ENCODE measurements at places on chromosomes 12 and 14.
A peak's percentile ranks its signal among the peaks of the same experiment; 100 is the strongest.

DNA sequence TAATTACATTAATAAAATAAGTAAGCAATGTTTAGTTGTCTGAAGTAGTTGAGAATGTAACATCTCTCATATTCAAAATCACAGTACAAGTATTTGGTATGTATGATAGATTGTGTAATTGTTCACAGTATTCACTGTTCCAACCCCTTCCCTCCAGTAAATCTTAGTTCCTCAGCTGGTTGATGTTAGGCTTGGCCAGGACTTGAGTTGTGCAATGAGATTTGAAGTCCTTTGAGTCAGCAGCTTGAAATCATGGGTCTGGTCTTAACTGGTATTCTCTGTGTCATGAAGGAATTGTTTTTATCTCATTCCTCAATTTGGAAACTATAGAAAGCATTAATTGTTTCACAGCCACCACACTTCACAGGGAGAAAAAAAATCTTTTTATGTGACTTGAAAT lies 477.1 kb downstream of the FSCB start:
- DNase-seq, result no peak

DNA sequence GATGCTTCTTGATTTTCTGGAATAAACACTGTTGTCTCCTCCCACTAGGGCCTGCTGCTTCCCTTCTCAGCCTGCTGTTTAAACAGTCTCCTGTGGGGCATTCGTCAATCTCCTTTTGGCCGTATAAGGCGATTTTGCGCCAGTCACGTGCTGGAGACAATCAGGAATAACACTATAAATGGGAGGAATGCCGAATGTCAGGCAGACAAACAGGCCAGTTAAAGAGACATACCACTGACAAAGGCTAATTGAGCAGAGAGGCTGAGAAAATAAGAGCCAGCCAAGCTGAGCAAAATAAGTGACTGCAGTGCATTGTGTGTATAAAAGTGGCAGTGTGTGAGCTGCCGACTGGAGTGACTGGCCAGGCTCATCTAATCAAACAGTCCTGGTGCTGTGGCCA lies 23.3 kb downstream of the DMAC2L start:
- DNase-seq, result no peak

DNA sequence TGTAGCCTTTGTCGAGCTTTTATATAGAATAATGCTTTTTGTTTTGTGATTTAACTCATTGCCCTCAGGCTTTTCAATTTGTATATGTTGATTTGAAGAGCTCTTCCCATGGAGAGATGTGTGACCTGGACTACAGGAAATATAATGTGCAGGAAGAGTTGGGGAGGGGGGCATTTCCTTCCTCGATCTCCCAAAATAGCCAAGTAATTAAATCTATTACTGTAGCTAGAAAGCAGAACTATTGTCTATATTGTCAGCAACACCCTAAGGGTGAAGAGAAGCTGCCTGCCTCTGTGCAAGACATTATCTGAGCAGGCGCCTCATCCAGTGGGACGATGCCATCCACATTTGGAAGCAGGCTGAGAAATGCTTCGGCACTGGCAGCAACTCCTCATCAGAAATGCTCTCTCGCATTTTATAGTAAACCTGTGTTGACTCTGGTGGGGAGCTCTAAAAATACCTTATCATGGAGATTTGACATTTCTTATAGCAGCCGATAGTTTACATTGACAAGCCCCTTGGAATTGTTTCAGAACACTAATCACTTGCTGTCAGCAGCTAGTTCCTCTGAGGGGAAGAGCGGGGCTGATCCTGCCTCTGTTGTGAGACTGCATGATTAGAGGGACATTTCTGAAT lies 392.5 kb upstream of the RGS6 start:
- DNase-seq, result no peak

DNA sequence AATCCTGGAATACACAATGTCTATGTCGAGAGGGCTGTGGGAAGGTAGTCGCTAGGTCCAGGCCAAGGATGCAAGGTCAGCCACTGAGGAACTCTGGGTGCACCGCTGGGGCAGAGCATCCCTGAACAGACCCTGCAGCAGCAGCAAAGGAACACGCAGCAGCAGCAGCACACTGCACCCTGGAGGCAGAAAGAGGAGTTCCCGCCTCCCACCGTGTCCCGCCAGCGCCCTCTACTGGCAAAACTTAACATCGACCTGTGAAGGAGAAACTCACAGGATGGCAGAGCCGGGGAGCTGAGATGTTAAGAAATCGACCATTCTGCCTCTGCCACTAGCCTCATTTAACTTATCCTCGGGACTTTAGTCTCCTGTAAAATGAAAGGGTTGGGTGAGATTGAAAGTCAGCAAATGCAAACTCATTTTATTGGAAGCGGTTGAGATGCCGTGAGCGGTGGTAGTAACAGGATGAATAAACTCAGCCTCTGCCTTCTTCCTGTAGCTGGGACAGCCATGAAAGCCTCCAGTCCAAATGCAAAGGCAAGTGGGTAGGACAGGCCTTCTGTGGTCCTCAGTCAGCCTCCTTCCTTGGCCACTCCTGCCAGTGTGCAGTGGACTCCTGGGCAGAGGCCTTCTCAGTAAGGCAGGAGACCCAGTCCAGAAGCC lies 45.6 kb downstream of the STAB2 start:
- DNase-seq, result peak; percentile 33

- DNase-seq, result no peak
Observed at GRCh38 chr14:33602396-33602795, 348.5 kb downstream of the EGLN3 start.

DNA sequence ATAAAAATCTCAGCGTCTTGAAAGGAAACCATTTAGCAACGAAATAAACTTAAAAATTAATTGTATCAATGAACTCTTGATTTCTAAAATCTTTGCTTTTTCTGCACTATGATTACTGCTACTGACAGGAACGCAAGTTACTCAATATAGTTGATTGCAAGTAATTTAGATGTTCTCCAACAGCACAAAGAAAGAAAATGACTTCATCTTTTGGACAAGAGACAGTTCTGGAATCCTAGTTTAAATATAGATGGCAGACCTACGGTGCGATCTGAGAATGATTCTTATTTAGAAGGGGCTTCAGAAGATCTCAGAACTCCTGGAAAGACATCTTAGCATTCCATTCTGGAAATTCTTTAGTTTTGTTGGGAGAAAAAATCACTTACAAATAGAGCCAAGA lies 1.4 kb upstream of the SUDS3 start:
- DNase-seq, result no peak

DNA sequence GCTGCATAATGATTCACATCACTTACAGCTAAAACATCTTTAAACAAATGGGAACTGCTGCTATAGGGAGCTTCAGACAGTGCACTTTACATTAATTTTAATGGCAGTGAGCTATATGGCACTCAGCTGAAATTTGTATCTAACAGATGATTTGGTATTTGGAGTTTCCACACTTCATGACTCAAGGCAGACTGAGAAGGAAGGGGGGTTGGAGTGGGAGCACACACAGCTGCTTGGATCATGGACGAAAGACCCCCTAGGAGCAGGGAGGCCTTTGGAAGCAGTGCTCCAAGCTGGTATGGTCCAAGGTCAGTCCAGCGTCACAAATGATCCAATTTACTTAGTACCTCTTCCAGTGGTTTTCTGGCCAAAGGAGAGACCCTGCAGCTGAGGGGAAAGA lies 389.7 kb downstream of the FUT8 start:
- DNase-seq, result no peak

GRCh38 chr12:27787559-27787958 lies 7.5 kb upstream of the MANSC4 start:
- no peak for DNase-seq

GRCh38 chr14:95545515-95546168 lies 10.8 kb downstream of the GLRX5 start:
- DNase-seq, result no peak

- peak; percentile 42 for DNase-seq
Observed at GRCh38 chr14:89767861-89768268, 186.7 kb downstream of the EFCAB11 start.

GRCh38 chr14:31968956-31969698 lies 108.0 kb upstream of the ARHGAP5 start:
- DNase-seq, result no peak

- DNase-seq, result no peak
Observed at GRCh38 chr14:35854696-35855270, 28.6 kb downstream of the BRMS1L start.

- no peak for DNase-seq
Observed at GRCh38 chr14:47297374-47297773, 378.0 kb downstream of the MDGA2 start.

DNA sequence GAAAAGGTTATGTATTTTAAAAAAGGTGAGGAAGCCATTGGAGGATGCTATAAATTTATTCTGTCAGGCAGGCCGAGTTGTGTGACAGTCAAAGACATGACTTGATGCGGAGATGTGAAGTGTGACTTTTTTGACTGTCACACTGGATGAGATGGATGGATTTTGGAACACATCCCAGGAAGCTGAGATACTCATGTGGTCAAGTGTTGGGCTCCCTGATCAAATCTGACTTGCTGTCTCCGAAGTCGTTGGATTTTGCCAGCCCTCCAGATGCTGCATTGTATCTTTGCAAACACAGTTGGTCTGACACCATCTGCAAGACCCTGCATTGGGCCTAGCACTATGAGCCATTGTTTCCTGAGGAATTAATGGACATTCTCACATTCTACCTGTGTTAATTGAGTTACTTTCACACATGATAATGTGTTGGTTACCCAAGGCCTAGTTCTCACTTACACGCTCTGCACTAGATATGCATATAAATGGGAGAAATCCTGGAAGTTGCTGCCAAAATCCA lies 204.0 kb upstream of the PRKD1 start:
- DNase-seq, result no peak

GRCh38 chr14:94903883-94904282 lies 134.0 kb upstream of the GSC start:
- no peak for DNase-seq

- peak; percentile 99 for DNase-seq
Observed at GRCh38 chr14:75002392-75003249, at the start of gene EIF2B2. EIF2B2 (plus strand) TSS chr14:75002921; CDS start chr14:75002991, 70 bp downstream.

All from stimulated activated CD8-positive, alpha-beta memory T cell treated with anti-CD3 and anti-CD28 coated beads, Interleukin-15, amount 100 ng/mL, for 48 hours (primary cell).